ENCODE measurements at places on chromosomes 1 and 21.

GRCh38 chr1:91349524-91349923 lies 55.1 kb downstream of the HFM1 start:
- no peak for DNase-seq

- DNase-seq, result peak; percentile 39
Measured at GRCh38 chr1:47438165-47439016, 547 bp downstream of the FOXD2 start.

GRCh38 chr1:156493742-156494141 lies 6.8 kb downstream of the MEF2D start:
- DNase-seq, result no peak

DNA sequence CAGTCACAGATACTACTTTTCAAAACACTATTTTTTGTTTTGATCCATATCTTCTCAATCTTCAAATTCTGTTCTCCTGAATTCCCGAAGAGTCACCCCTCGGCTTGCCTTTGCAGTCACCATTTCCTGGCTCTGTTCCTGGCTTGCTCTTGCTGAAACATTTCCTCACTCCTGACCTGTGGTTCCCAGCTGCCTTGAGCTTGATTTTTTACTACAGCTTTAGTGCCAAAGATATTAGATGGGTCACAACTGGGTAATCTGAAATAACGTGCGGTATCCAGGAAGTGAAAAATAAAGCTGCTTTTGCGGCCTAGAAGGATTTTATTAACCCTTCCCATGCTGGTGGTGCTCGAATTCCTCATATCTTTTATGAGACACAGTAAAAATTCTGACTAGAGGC lies 318.8 kb downstream of the PCP4 start:
- DNase-seq, result no peak

DNA sequence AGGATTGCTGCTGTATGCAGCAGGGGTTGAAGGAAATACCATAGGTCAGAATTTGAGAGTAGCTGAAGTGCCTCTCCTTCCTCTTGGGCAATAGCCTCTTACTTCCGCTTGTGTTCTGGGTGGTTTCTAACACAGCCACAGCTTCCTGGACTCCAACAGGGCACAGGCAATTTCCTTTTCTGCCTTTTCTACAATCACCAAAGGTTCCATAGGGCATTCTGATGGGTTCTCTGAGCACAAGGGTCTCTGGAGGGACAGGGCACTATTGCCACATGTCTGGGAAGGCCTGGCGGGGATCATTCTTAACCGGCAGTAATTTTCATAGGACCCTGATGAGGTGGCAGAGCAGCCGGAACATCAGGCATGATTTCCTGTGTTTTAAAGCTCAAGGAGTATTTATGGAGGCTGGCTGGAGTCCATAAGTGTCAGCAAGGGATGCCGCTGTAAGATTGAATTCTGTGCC lies 5.5 kb upstream of the AGTRAP start:
- peak; percentile 24 for DNase-seq

GRCh38 chr1:97806326-97806725 lies 114.5 kb downstream of the DPYD start:
- DNase-seq, result no peak

Data from central memory CD8-positive, alpha-beta T cell (primary cell).